ENCODE measurements at places on chromosomes 1 and 21.

DNA sequence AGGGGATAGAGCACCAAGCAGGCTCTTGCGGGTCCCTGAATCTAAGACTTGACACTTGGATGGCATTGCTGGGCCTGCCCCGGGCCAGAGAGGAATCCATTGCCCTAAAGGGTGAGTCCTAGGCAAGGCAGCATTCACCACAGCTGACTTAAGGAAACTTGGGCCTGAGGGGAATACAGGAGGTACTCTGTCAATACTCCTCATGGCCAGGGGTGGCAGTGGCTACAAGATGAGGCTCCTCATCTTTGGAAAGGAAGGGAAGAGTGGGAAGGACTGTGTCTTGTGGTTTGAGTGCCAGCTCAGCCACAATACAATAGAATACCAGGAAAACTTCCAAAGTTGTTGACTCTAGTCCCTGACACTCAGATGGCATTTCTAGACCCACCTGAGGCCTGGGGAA lies 5.1 kb downstream of the KRTAP22-1 start:
- DNase-seq, result no peak

DNA sequence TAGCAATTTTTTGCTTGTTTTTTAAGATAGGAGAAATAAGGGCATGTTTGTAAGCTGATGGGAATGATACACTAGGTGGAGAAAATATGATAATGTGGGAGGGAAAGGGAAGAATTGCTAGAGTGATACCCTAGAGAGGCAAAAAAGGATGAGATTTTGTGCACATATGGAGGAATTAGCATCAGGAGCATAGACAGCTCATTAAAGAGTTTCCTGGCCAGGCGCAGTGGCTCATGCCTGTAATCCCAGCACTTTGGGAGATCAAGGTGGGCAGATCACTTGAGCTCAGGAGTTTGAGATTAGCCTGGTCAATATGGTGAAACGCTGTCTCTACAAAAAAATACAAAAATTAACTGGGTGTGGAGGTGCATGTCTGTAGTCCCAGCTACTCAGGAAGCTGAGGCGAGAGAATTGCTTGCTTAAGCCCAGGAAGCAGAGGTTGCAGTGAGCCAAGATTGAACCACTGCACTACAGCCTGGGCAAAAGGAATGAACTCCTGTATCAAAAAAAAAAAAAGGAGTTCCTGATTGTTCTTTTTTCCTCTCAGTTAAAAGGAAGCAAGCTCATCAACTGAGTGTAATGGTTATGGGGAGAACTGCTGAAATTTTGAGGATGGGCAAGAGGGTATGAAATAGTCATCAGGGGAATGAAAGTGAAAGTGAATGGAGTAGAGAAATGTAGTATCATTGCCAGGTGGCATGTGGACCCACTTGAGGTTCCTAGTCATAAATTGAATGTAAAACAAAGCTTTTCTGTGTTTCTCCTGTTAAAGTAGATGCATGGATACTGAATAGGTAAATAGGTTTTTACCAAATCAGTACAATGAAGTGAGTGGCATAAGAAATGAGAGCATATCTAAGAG lies 35.5 kb downstream of the SH3GLB1 start:
- DNase-seq, result no peak

DNA sequence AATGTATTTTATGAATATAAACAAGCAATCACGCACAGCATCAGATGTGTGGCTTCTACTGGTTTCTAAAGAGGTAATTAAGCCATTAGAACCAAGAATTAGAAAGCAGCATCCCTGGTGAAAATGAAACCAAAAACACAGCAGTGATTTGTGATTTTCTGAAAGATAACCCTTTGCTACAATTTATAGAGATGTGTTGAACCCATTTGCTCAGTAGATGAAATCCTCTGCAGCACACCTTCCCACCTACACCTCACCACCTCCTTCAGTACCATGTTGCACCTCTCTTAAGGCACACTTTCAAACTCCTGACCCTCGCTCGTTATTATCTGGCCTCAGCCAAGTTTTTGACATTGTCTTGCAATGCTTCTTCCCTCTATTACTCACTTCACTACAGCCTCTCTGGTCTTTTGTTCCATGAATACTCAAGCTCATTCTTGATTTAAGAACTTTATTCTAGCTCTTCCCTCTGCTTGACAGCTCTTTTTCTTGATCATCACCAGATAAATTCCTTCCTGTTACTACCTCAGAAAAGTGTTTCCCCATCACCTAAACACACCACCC lies 38.6 kb downstream of the NSL1 start:
- no peak for DNase-seq

GRCh38 chr1:240199758-240200645 lies 108.3 kb downstream of the FMN2 start:
- DNase-seq, result no peak

DNA sequence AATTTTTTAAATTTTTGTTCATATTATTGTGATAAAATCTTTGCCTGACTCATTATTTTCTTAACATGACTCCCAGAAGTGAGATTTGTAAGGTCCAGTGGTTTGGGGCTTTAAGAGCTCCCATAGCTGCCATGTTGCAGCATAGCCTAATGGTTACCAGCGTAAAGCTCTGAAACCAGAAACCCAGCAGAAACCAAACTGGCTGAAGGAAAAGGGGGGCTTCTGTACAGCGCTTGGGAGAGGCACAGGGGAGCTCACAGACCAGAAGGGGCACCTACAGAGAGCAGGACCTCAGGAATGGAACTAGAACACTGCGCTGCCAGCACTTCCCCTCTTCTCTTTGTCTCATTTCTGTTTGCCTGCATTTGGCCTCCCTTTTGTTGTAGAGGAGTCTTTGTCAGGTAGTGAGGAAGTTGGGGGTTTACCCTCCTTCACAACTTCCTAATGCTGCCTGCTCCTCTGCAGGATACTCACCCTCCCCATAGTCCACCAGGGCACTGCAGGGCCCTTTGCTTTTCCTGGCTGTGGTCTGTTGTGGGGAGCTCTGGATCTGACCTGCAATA lies 2.6 kb upstream of the PYCR2 start:
- DNase-seq, result no peak
